ENCODE measurements at places on chromosomes 5 and 9.
A peak's percentile ranks its signal among the peaks of the same experiment; 100 is the strongest.

- DNase-seq: no peak
Measured at GRCh38 chr5:68543212-68543611, 327.7 kb downstream of the PIK3R1 start.

- no peak for DNase-seq
Measured at GRCh38 chr5:68746643-68747420, 347.0 kb upstream of the SLC30A5 start.

GRCh38 chr5:157718519-157718918, 12.7 kb upstream of the THG1L start:
- peak; percentile 14 for DNase-seq

DNA sequence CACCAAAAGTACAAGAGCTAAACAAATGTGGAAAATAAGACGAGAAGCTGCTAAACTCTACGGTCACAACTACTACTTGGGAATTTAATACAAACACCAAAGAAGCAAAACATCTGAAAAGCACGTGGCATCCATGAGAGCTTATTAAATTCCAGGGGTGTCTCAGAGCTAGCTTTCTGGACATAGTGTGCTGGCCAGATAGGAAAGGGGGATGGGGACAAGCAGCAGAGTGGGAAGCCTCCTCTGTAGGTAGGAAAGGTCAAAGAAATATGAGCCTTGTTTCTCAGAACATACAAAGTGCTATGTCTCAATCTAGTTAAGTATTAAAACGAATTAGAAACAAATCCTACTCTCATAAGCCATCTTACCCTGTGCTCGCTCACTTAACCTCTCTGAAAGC, 51.3 kb upstream of the GOLPH3 start:
- DNase-seq: no peak

DNA sequence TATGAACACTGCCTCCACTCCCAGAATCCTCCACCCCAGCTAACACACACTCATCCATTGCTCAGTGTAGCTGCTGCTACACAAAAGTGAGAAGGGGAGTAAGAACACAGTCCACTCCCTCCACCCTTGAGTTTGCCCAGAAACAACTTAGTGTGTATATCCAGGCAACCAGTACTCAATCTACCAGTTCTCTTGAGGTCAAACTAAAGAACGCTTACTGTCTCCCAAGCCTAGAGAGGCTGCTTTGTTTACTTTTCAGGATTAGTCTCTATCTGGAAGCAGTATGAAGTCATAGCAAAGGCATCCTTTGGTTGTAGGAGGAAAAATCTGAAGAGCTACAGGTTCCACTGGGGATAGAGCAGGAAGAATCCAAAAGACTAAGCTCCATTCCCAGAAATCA, 296.3 kb downstream of the KCNN2 start:
- DNase-seq: no peak

DNA sequence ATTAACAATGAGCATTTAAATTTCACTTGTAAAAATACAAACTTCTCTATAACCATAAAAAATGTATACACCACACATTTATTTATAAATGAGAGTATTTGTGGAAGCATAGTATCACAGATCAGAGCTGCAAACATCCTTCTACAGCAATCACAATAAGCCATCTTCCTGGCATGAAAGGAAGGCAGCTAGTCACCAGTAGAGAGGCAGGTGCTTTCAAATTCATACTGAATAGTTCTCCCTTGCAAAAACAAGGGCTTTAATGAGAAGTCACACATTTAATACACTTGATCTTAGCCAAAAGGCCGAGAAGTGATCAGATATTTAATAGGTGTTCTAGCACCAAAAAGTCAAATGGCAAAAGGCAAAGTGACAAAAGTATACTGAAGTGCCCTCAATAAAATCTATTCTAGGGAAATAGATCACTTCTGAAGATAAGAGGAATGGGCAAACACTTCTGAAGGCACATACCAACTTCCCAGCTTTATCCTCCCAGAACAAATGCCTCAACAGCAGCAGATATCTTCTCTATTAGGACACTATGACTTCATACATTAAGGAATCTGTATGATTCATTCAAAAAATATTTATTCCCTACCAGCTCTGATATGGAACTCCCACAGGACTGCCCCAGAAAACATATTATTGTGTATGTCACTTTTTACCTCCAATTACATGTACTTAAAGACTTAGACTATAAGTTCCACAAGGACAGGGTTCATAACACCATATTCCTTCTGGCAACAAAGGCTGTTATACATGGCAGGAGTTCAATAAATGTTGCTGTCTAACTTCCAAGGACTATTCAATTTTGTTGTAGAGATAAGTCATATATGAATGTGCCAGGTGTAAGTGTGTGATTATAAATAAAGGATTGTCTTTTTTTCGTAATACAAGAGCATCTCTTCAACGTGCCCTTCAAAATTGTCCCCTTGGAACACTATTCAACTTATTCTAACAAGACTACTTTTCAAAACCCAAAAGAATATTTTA, 31.7 kb downstream of the MAPKAP1 start:
- DNase-seq: no peak

- DNase-seq: peak; percentile 54
Measured at GRCh38 chr5:67221487-67222242, 25.1 kb upstream of the CD180 start.

DNA sequence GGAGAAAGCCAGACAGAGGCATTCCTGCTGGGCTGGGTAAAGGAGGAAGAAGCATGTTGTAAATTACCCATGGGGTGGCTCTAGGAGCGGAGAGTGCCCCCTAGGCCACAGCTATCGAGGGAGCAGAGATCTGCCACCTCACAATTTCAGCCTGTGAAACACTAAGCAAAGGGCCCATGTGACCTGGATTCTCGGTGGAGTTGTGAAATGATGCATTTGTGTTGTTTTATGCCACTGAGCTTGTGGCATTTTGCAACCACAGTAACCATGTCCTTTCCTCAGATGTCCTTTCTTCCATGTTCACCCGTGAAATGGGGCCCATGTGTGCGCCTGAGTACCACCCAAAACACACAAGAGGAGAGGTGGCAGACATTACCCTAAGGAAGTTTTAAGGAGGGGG, 159.3 kb downstream of the SYK start:
- DNase-seq: no peak

- no peak for DNase-seq
Measured at GRCh38 chr5:126519637-126520592, 75.1 kb downstream of the ALDH7A1 start.

Data from activated CD4-positive, alpha-beta T cell treated with anti-CD3 and anti-CD28 coated beads for 48 hours (primary cell).